ENCODE measurements at places on chromosomes 4 and X. TPM values are rescaled to one million over a fixed set of nuclear protein-coding genes. Genes with fewer than 3 reads are reported as not detected.
A peak's percentile ranks its signal among the peaks of the same experiment; 100 is the strongest.

DNA sequence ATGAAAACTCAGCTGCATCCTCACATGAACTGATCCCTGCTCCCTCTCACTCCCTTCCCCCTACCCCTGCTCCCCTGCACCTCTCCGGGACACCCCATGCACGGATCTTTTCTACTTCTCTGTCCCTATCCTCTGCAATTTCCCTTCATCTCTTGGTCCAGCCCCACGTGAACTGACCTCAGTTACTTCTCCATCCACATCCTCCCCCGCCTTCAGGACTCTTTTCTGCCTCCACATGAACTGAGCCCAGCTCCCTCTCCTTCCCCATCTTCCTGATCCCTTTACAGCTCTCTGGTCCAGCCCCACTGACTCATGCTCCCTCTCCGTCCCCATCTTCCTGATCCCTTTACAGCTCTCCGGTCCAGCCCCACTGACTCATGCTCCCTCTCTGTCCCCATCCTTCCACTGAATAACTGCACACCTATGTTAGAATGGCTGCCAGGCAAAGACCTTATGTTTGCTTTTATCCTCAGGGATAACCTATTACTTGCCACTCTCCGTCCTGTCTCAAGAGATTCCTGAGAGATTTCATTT lies 5.6 kb downstream of the CETN2 start:
- no peak for DNase-seq
- H3K27me3 ChIP-seq: no peaks in the 10 kb centered on the region
- no peak overlapping the region for H3K27ac ChIP-seq

DNA sequence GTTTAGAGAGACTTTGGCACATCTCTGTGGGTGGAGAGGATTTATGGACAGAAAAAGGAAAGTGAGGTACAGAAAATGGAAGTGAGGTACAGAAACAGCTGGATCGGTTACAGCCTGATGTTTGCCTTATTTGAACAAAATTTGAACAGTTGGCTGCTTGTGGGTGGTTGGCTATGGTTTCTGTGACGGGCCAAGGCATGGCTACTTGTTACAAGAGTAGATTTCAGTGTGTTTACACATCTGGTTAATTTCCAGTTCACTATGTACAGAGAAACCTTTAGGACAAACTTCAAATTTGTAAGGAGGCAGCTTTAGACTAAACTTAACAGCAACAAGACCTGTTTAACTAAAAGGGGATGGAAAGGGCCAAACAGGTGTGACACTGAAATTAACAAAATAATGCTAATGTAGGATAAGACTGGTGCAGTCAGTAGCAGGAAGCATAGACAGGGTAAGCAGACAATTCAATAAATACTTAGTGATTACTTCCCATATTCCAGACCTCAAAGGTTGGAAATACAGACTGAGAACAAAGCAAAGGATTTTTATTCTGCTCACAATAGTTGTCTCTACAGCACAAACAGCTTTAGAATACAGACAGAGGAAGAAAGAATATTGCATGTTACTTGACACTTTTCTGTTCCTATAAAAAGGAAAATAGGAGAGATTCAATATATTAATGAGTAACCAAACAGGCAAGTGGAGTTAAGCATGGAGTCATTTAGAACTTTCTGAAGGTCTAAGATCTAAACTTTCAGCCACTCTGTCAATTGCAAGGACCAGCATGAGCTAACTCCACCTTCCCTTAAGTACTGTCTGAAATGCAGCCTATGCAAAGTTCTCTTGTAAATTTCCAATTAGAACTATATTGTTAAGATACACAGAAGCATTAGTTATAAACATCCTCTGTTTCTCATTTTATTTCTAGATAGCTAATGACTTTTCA lies 294.4 kb upstream of the FAT4 start:
- H3K4me3 ChIP-seq: no peak overlapping the region
- DNase-seq: no peak
- no peaks in the 10 kb centered on the region for H3K4me1 ChIP-seq
- H3K27ac ChIP-seq: no peak overlapping the region

DNA sequence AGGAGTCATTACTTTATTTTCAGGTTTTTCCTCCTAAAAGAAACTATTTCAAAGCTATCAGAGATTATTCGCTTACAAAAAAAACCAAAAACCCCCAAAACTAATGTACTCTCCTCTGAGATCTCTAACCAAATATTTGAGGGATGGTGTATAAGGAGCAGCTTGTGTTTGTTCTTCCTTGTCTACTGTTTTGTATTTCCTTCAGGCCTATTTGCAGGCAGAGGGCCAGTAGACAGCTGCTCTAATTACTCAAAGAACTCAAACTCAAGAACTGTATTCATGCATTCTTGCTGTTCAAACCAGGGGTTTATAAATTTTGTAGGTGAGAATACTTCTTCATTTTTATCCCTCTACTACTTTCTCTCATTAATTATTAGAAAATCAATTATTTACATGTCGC lies 51.3 kb downstream of the SH3RF1 start:
- H3K4me3 ChIP-seq: no peak overlapping the region
- H3K4me1 ChIP-seq: no peaks in the 10 kb centered on the region
- H3K27ac ChIP-seq: no peak overlapping the region
- no peaks in the 10 kb centered on the region for H3K36me3 ChIP-seq

DNA sequence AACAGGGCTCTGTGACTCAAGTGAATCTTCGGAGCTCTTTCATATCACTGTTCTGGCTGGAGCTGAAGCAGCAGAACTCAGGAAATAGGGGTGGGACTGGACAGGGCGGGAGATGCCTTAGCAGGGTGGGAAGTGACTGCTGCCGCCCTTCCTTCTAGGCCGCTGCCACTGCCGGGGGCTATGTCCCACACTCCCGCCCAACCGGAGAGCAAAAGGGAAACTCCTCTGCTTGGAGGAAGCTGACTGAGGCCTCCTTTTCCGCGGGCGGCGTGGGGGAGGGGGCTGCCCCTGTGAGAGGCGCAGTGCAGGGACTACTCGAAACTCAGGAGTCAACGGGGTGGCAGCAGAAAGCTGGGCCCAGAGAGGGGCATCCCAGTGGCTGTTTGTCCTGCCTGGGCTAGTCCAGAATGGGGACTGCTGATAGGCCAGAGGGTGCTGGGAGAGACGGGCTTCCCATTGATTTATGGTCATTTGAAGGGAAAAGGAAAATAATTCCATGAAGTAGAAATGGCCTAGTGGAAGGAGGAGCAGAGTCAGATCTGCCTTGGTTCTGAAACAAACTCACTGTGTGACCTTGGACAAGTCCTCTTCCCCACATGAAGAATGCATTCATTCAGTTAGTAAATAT lies 36.9 kb downstream of the STARD8 start:
- H3K27me3 ChIP-seq: no peaks in the 10 kb centered on the region
- no peaks in the 10 kb centered on the region for H3K4me1 ChIP-seq
- H3K36me3 ChIP-seq: no peaks in the 10 kb centered on the region
- peak; percentile 15 for DNase-seq
- no peak overlapping the region for H3K27ac ChIP-seq

GRCh38 chr4:162878096-162878495 lies 288.6 kb downstream of the NAF1 start:
- H3K27ac ChIP-seq: no peak overlapping the region
- H3K4me1 ChIP-seq: no peaks in the 10 kb centered on the region
- DNase-seq: no peak
- no peak overlapping the region for H3K4me3 ChIP-seq
- no peaks in the 10 kb centered on the region for H3K27me3 ChIP-seq
- no peaks in the 10 kb centered on the region for H3K36me3 ChIP-seq

DNA sequence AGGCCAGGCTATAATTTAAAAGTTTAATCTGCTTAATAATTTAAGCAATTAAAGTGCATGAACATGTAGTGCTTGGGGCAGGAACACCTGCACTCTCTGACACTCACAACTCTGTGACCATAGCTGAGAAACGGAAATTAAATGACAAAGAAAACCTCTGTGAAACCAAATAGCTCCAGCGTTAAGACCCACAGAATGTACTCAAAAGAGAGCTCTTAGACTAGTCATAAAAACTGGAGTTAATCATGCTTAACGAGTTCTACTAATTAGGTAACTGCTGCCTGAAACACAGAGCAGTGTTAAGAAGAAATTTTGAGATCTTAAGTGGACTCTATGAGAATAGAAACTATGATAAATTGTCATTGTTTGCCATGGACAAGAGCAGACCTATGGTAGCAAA lies 174.4 kb upstream of the SPIN4 start:
- no peaks in the 10 kb centered on the region for H3K4me1 ChIP-seq
- no peak overlapping the region for H3K27ac ChIP-seq
- no peaks in the 10 kb centered on the region for H3K36me3 ChIP-seq
- H3K4me3 ChIP-seq: no peak overlapping the region
- H3K27me3 ChIP-seq: no peaks in the 10 kb centered on the region
- no peak for DNase-seq

GRCh38 chr4:156690572-156690971 lies 281.0 kb downstream of the PDGFC start:
- H3K27me3 ChIP-seq: no peaks in the 10 kb centered on the region
- DNase-seq: no peak
- no peak overlapping the region for H3K27ac ChIP-seq
- H3K4me1 ChIP-seq: no peaks in the 10 kb centered on the region
- H3K4me3 ChIP-seq: no peak overlapping the region

BEX4 gene
- total RNA-seq: 28.8 TPM

MAOA gene
- 130 TPM for total RNA-seq

ART3 gene
- total RNA-seq: 13.2 TPM

SUPT20HL1 gene
- total RNA-seq: not detected

BTC gene
- 0.30 TPM for total RNA-seq
